GM04503 (cell line): ENCODE measurements at places on chromosomes 3 and 15.

GRCh38 chr15:93058128-93058527 is 30.9 kb downstream of the RGMA start:
- no peak for DNase-seq

GRCh38 chr15:57559875-57560274 is 31.8 kb upstream of the MYZAP start:
- DNase-seq = no peak

DNA sequence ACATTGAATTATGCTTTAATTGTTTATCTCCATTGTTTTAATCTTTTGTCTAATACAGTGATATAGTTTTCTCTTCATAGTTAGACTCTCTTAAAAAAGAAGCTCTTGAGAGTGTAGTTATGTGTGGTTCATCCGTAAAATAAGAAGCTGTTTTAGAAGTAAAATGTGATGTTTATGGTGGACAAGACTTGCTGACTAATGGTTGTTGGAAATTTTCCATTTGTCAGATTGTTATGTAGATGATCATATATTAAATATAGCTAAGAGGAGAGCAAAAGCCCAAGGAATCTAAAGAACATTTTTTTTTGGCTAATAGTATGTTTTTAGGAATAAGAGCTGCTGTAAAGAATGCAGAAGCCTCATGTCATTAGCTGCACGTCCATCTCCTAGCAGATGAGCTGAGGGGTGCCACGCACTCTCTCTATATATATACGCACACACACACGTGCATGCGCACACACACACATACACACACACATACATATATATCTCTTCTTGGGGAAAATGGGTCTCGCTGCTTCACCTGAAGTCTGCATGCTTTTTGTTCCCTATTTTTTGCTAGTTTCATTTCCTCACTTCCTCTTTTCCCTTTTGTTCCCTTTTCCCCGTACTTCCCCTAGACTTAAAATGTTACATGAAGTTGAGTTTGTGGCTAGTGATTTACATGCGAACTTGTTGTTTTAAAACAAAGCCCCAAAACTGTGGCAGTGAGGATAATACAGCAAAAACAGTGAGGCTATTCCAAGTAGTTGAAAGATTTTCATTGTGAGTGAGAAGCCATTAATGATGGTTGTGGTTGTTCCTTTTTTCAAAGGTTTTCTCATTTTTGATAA is 107.8 kb downstream of the MBNL1 start:
- no peak for DNase-seq

DNA sequence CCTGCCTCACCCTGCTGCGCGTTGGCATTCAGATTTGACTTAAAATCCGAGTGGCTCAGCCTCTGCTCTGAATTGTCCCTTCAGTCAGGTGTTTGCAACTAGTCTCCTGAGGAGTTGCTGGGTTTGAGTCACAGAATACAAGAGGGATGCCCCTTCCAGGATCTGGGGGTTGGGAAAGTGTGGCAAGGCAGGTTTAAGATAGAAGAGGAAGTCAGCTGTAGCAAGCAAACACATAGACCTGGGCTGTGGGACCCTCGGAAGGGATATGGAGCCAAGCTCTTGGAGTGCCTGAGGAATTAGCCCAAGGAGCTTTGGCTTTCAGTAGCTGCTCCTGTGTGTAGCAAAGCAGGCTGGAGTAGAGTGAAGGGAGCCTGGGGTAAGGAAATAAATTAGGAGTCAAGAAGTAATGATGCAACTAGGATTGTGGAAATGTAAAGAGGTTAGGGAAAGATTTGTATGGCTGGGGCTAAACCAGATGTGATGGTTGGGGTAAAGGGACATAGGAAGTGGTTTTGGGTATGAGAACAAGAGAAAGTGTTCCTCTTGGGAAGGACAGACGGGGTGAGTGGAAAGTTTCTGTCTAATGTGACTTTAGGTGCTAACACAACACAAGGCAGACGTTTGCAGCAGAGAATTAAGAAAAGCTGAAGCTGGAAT is 41.2 kb downstream of the RAB7A start:
- DNase-seq = no peak

DNA sequence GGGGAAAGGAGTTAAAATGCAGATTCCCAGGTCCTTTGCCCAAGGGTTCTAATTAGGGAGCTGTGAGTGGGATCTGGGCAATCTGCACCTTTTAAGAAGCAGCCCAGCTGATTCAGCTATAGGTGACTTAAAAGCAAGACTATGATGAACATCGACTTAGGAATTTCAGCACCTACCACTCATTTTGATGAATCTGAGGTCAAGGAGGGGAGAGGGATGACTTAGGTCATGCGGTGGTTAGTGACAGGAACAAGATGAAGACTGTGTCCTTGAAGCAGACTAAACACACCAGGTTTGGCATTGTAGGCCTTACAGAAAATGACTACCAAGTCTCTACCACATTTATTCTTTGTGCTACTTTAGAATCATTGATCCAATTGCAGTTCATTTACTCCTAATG is 196.3 kb downstream of the DTWD1 start:
- no peak for DNase-seq

DNA sequence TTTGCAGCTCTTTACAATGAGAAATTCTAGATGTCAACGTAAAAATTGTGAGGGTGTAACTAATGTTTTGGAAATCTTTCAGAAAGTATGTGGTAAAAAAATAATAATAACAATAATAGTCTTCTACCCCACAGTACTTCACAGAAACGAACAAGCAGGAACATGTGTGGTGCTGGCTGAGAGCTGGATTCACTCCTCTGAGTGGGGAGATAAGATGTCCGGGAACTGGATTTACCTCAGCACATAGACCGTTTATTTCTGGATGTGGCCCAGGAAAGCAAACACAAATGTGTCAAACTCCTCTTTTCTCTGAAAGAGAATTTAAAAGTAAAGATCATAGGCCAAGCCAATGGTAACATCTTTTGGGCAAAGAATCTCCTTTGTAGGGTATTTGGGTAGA is 103.4 kb downstream of the SLC49A4 start:
- DNase-seq = no peak

- no peak for DNase-seq
These were observed 469.3 kb upstream of the MCTP2 start for GRCh38 chr15:93762036-93762435.

- peak; percentile 5 for DNase-seq
These were observed 161.2 kb upstream of the NECTIN3 start for GRCh38 chr3:110910346-110910955.

GRCh38 chr3:171640520-171641412 is 169.5 kb downstream of the PLD1 start:
- no peak for DNase-seq

- no peak for DNase-seq
These were observed 49.5 kb downstream of the SLC25A26 start for GRCh38 chr3:66270288-66270687.

DNA sequence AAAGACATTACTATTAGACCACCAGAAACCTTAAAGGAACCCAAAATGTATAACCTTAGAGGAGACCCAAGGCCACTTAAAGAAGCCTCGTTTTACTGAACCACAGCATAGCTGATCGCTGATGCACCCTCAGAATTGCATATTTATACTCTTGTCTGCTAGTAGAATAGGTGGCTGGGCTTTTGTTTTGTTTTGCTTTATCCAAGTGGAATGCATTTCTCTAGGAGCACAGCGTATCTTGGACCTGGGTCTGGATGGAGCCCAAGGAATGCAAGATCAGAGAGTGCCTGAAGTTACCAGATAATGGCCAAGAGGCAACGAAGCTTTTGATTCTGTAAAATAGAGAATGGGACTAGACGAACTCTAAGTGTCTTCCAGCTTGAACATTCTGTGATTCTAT is 129.2 kb upstream of the COL8A1 start:
- peak; percentile 74 for DNase-seq

DNA sequence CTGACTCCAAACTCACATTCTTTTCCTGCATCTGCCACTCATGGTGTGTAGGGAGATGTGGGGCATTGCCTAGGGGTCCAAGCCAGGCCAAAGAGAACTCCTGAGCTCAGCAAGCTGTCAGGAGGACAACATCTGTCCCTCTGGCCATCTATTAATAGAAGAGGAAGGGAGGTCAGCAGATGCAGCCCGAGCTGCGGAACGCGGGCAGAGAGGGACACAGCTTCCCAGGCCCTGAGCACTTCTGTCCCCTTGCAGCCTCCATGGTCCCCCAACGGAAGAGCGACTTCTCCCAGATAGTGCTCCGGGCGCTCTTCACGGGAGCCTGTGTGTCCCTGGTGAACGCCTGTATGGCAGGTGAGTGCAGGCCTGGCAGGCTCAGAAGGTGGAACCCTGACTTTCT is 37.3 kb upstream of the PDE8A start:
- DNase-seq = no peak

- DNase-seq = no peak
These were observed 52.8 kb downstream of the LPP start for GRCh38 chr3:188206787-188207186.

- no peak for DNase-seq
These were observed 2.6 kb downstream of the CYP19A1 start for GRCh38 chr15:51335538-51336410.
